Activated T-helper 1 cell treated with anti-CD3 and anti-CD28 coated beads, Interleukin-2, amount 50 U/mL, for 16 hours (primary cell): ENCODE measurements at places on chromosomes 7 and 10.

DNA sequence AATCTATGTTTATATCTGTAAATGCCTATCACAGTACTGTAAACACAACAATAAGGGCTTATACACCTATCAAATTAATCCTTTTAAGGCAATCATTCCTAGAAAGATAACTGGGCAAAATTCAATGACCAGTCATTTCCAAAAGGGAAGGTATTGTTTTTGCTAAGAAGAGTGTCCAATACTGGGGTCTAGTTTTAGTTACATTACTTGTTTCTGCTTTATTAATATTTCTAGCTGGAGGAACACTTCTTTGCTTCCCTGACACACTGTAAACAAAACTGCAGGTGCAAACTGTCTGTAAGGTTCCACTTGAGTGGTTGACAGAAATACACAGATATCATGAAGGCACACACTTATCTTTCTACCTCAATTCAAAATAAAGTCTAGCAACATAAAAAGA, 84.2 kb upstream of the FAM133B start:
- no peak for DNase-seq

DNA sequence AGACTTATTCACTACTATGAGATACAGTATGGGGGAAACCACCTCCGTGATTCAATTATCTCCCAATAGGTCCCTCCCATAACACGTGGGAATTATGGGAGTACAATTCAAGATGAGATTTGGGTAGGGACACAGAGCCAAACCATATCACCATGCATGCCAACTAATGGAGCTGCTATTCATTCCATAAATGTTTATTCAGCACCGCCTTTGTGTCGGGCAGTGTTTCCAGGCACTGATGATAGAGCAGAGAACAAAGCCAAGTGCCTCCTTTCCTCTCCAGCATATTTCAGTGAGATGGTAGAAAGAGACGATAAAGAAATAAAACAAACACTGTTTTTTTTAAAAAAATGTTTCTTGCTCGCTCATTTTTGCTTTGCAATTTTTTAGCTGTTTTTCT, 295.9 kb upstream of the FOXK1 start:
- DNase-seq = no peak

GRCh38 chr10:124324856-124325632, 93.7 kb downstream of the OAT start:
- DNase-seq = no peak

DNA sequence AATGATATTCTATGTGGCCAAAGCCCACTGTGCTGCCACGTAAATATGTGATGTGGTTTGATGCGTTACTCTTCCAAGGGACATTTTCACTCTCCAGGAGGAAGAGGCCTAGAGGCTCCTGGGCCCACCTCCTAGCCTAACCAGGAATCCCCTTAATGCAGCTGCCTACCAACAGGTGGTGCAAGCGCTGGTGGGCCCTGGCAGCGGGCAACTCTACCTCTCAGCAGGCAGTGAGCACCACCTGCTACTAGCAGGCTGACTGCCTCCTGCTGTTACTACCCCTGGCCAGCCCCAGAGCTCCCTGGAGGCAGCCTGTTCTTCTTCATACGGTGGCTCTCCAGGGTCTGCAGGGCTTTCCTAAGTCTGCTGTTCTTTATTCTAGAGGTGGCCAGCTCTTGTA, 62.8 kb downstream of the CDH23 start:
- no peak for DNase-seq

GRCh38 chr7:24313777-24314176, 29.8 kb downstream of the NPY start:
- DNase-seq = no peak

- DNase-seq = no peak
Measured at GRCh38 chr10:95297402-95297801, 6.6 kb upstream of the PDLIM1 start.

DNA sequence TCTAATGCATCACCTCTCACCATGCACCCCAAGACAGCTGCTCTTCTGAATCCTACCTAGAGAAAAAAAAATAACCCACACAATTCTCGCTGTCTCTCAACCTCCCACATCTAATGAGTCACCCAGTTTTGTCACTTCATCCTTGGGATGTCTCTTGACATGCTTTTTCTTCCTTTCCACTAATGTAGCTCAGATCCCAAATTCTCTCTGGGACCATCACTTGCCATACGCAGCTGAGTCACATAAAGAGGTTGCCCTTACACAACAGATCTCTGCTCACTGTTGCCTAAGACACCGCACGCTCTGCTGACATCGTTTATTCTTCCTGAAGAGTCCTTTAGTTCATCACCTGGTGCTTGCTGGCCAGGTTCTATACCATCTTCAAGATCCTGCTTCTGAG, 606.0 kb upstream of the GALNT17 start:
- DNase-seq = no peak

DNA sequence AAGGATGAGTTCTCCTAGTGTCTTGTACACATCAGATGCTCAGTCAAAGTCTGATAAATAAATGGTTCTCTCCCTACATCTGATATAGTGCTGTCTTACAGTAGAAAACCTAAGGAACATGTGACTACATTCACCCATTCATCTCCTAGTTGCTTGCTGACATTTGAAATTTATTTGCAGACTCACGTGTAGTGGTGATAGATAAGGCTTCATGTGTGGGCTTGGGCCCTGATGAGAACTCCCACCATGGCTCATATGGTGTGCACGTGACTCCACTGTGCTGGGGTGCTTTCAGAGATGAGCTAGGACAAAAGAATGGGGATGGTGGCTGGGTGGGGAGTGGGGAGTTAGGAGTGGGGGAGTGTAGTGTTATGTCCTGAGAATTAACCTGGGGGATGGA, 287.3 kb downstream of the RPS24 start:
- no peak for DNase-seq

DNA sequence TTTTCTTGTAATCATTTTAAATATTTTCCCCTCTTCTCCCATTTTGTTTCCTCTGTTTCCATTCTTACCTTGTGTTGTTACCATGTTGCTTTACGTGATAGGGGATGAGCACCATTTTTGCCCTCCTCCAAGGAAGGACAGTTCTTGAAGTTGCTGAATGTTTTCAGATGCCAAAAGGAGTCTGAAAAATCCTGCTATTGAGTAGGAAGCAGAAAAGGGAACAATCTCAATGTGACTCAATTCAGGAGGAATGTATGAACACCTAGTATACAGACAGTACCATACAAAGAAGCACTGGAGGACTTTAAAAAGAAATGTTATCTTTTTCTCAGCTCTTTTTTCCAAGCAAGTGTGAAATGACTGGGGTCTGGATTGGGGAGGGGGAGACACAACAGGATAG, 5.1 kb upstream of the NAMPT start:
- no peak for DNase-seq

DNA sequence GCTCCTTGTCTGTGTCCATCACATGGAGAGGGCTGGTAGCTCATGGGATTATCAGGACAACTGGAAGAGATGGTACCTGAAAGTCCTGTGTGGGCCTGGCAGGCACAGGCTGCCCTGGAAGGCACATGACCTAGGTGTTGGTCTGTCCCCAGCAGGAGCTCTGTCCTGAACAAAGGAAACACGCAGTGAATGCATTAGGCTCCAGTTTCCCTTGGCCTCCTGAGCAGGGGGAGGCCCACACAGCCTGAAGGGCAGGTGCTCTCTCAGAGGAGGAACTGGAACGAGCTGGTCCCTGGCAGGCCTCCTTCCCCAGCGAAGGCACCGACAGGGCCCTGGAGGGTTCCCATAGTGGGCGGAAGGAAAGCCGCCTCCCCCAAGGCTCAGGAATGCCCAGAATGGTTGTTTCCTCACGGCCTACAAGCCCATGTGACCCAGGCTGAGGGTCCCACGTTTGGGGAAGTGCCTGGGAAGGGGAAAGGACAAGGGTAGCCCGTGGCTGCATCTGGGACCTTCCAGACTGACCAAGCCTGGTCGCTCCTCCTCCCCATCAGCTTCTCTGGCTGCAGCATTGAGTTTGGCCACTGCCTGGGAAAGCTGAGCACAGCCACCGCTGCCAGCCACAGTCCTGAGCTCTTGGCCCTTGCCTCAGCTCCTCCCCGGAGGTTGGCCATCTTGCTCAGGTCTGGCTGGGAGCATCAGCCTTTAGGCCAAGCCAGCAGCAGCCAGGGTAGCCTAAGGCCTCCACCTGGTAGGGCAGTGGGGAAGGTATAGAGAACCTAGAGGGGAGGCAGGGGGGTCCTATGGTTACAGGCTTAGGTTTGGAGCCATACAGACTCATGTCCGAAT, 21.8 kb downstream of the CXCL12 start:
- DNase-seq = no peak

DNA sequence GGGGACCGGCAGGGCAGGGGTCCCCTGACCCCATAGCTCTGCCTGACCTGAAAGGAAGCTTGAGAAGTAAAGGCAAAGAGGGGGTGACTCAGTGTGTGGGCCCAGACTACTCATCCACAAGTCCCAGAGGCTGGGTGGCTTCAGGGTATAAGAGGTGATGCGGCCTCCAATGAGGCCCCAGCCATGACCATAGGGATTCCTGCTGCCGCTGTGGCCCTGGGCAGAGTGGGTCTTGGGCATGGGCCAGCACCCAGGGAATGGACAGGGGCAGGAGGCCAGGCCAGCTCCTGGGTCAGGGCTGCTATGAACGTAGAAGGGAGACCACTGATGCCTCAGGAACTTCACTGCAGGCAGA, 64.4 kb upstream of the EBF3 start:
- no peak for DNase-seq

GRCh38 chr7:23369695-23370404, 70.7 kb downstream of the MALSU1 start:
- no peak for DNase-seq

- no peak for DNase-seq
Measured at GRCh38 chr7:108415821-108416536, 40.3 kb downstream of the NRCAM start.

- no peak for DNase-seq
Measured at GRCh38 chr7:47531584-47532492, 50.1 kb downstream of the TNS3 start.

DNA sequence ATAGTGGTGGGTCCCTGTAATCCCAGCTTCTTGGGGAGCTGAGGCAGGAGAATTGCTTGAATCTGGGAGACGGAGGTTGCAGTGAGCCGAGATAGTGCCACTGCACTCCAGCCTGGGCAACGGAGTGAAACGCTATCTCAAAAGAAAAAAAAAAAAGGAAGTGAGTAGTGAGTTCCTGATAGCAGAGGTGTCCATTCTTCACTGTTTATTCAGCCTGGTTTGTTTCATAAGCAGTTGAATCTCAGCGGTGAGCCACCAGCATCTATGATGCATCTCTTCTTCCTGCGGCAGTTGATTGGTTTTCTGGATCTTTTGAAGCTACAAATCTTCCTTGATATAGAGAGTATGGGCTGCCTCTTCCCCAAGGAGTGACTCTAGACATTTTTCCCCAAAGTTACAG, 316.1 kb upstream of the MTPN start:
- no peak for DNase-seq

DNA sequence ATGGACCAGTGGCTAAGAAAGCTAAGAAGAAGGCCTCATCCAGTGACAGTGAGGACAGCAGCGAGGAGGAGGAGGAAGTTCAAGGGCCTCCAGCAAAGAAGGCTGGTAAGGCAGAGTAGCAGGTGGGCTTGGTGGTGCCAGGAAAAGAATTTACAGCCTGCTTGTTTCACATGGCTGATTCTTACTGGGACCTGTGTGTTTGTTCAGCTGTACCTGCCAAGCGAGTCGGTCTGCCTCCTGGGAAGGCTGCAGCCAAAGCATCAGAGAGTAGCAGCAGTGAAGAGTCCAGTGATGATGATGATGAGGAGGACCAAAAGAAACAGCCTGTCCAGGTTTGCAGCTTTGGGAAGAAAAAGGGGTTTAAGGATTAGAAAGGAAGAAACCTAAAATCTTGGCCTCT, 5.0 kb downstream of the NOLC1 start:
- no peak for DNase-seq

DNA sequence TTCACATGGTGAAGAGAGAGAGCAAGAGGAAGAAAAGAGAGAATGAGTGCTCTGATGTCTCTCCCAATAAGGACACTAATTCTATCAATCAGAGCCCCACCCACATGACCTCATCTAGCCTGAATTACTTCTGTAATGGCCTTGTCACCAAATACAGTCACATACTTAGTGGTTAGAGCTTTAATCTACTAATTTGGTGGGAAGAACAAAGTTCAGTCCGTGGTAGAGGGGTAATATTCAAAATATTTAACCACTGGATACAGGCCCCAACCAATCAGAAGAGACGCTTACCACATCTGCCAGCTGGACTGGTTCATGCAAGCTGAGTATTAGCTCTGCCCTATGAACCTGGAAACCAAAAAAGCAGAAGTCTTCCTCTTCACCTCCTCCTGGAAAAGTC, 336.3 kb upstream of the NFE2L3 start:
- DNase-seq = no peak

DNA sequence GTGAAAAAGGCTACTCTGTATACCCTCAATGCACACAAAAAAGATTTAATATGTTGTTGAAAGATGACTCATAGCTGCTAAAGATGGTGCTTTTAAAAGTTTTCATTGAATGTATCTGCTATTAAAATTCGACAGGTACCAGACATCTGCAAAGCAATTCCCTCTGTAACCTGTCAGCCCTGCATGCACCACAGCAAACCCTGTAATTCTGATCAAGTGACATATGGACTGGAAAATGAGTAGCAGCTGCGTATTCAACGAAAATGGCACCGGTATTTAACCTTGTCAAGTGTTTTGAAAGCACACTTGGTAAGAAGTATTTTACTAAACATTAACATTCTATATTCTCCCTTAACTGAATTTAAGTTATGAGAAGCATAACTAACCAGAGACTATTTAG, 58.2 kb upstream of the PTPRN2 start:
- DNase-seq = no peak

GRCh38 chr7:240887-241421, 48.6 kb downstream of the FAM20C start:
- DNase-seq = no peak

- DNase-seq = no peak
Measured at GRCh38 chr10:82378146-82378545, 503.2 kb downstream of the NRG3 start.

- no peak for DNase-seq
Measured at GRCh38 chr7:2295936-2296620, 18.2 kb downstream of the SNX8 start.
